ENCODE measurements at places on chromosomes 6 and 20.
A peak's percentile ranks its signal among the peaks of the same experiment; 100 is the strongest.

GRCh38 chr6:156589281-156589680 lies 187.9 kb upstream of the ARID1B start:
- no peak for DNase-seq

GRCh38 chr6:36676141-36677058 lies 2.1 kb upstream of the CDKN1A start:
- no peak for DNase-seq

GRCh38 chr6:106614166-106614565 lies 15.1 kb downstream of the RTN4IP1 start:
- DNase-seq = no peak

DNA sequence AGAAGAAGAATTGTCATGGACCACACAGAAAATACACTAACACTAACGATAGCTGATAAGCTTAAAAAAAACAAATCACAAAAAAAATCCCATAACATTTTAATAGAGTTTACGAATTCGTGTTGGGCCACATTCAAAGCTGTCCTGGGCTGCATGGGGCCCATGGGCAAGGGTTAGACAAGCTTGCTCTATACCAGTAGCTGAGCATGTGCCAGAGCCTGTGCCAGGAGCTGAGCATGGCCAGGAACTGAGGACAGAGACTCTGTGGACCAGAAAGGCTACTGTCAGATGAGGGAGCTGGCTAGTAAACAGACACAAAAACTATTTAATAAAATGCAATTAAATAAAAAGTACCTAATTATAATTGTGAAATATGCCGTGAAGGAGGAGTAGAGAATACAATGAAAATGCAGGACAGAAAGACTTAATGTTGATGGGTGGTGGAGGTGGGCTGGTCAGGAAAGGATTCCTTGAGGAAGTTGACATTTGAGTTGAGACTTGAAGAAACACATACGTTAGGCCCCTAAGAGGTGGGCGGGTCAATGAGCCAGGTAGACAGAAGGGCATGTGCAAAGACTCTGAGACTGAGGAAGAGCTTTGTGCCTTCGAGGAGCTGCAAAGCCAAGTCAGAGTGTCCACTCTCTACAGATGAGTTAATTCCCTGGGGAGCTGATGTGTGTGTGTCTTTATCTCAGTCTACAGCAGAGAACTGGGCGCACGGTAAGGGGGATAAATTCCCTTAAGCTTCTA lies 66.1 kb downstream of the JPH2 start:
- no peak for DNase-seq

GRCh38 chr6:71810880-71811279 lies 75.5 kb upstream of the RIMS1 start:
- DNase-seq = no peak

DNA sequence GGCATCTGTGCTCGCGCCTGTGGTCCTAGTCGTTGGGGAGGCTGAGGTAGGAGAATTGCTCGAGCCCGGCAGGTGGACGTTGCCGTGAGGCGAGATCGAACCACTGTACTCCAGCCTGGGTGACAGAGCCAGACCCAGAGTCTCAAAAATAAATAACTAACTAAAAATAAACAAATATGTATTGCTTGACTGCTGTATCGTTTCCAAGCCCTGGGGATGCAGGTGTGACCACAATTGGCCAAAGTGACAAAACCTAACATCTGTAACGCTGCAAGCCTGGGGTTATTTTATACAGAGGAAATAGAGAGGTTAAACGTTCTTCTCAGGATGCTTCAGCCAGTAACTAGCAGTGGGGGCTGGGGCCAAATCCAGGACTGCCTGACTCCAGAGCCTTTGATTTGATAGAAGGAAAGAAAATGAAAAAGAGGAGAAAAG lies 1.9 kb upstream of the SRSF3 start:
- peak; percentile 48 for DNase-seq

- no peak for DNase-seq
Observed at GRCh38 chr6:151772446-151772845, 35.0 kb upstream of the ESR1 start.

- no peak for DNase-seq
Observed at GRCh38 chr6:45808917-45809316, 206.7 kb downstream of the CLIC5 start.

GRCh38 chr6:84635081-84635761 lies 129.2 kb downstream of the TBX18 start:
- DNase-seq = no peak

GRCh38 chr20:45337367-45338120 lies 10.7 kb downstream of the SDC4 start:
- no peak for DNase-seq

DNA sequence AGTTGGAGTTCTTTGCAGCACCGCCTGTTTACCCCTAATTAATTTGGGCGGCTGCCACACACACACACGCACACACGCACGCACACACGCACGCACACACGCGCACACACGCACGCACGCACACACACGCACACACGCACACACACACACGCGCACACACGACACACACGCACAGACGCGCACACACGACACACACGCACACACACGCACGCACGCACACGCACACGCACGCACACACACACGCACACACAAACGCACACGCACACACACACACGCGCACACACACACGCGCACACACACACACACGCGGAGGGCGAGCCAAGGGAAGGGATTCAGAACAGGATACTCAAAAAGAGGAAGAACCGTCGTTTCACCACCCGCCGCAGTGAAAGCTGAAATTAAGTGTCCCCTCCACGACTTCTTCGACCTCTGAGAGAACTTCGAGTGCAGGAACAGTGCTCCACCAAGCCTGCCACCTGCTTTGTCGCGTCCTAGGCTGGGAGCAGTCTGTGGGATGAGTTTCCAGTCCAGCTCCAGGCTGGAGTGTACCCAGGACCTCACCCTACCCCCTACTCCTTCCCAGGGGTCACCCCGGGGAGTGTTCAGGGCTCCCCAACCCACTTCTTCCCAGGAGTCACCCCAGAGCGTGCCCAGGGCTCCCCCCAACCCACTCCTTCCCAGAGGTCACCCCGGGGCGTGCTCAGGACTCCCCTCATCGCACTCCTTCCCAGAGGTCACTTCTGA lies 1.1 kb downstream of the RNASET2 start:
- peak; percentile 87 for DNase-seq
